Stimulated activated CD4-positive, alpha-beta T cell treated with anti-CD3 and anti-CD28 coated beads, TNF-alpha, amount 100 ng/mL, for 1 hour (primary cell): ENCODE measurements at places on chromosomes 5 and 9.

DNA sequence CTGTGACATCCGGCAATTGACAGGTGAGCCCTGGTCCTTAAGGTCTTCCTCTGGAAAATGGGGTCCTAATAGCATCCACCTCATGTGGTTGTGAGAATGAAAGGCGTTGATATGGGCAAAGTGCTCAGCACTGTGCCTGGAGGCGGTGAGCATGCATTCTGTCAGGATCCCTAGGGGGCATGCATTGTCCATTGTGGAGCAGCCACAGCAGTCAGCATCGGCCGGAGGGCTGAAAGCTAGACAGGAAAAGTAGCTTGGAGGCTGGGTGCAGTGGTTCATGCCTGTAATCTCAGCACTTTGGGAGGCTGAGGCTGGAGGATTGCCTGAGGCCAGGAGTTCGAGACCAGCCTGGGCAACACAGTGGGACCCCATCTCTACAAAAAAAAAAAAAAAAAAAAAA lies 122.2 kb downstream of the LHX2 start:
- no peak for DNase-seq

DNA sequence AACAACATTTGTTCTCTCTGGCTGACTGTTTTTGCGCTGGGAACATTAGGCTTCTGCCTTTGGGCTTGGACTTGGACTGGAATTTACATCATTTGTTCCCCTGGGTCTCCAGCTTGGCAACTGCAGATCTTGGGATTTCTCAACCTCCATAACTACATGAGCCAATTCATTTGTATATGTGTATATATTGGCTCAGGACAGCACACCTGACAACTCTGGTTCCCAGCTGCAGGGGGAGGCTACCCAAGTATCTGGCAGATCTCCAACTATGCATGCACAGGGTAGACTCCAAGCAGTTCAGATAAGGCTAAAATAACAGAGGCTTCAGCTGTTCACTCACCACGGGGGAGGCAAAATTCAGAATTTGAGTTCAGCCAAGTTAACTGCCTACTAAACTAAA lies 31.6 kb upstream of the F2RL1 start:
- no peak for DNase-seq

- no peak for DNase-seq
These were observed 96.4 kb downstream of the RFK start for GRCh38 chr9:76297721-76298239.

DNA sequence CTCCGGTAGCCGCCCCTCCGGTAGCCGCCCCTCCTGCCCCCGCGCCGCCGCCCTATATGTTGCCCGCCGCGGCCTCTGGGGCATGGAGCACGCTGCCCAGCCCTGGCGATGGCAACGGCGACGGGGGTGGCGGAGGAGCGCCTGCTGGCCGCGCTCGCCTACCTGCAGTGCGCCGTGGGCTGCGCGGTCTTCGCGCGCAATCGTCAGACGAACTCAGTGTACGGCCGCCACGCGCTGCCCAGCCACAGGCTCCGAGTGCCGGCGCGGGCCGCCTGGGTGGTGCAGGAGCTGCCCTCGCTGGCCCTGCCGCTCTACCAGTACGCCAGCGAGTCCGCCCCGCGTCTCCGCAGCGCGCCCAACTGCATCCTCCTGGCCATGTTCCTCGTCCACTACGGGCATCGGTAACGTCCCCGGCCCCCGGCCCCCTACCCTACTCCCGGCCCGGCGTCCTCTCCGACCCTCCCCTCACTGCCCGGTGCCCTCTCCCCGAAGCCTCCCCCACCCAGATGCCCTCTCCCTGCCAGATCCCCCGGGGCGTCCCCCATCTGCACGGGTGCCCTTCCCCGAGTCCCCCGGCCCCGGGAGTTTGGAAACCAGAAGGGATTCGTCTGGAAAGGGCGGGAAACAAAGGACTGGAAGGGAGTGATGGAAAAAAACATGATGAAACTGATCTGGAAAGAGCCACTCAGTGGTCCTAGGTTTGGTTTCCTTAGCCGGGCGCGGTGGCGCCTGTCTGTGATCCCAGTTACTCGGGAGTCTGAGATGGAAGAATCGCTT lies 417 bp downstream of the SRD5A1 start:
- DNase-seq, result no peak

DNA sequence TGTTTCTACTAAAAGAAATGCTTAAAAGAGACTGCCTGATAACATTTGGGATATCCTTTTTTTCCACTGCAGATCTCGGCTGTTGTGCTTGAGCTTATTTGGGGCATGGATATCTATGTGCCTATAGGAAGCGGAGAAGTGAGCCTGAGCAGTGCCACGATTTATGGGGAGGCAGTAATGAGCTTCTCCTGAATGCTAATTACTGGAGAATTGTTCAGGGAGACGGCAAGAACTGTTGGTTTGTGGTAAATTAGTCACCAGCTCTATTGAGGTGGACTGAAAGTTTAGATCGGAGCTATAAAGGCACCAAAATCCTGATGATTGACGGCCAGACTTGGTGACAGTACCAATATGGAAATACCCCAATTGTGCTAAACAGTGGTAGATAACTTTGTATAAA lies 186.5 kb downstream of the ARHGEF28 start:
- no peak for DNase-seq

GRCh38 chr9:105355781-105356180 lies 92.1 kb upstream of the FSD1L start:
- DNase-seq, result no peak

GRCh38 chr9:20624201-20625002 lies 2.1 kb upstream of the MLLT3 start:
- DNase-seq, result no peak

- no peak for DNase-seq
These were observed 1921.6 kb upstream of the WWC1 start for GRCh38 chr5:166369807-166370206.

DNA sequence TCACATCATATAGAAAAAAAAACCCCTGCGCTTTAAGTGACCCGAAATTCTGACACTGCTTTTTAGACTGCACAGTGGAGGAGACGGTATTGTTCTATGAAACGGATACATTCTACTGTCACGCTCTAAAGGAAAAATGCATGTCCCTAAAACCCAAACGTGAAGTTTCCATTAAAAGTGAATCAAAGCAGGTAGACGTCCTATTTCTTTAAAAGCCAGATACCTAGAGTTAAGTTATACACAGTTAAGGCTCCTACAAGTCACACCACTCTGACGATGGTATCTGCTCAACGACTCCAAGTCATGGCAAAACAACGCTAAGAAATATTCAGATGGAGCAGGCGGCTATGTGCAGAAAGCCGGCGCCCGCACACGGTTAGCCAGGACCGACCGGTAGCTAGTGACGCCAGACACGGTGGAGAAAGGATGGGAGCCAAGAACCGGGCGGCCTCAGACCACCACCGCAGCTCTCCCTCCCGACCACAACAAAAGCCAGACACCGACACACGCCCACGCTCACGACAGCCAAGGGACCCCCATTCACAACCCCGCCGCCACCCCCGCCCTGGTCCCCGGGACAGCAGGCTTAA lies 734 bp downstream of the SKP1 start:
- no peak for DNase-seq

- DNase-seq, result no peak
These were observed 103.6 kb upstream of the KLF9 start for GRCh38 chr9:70517926-70518610.

GRCh38 chr9:24333629-24334028 lies 212.1 kb downstream of the IZUMO3 start:
- DNase-seq, result no peak

DNA sequence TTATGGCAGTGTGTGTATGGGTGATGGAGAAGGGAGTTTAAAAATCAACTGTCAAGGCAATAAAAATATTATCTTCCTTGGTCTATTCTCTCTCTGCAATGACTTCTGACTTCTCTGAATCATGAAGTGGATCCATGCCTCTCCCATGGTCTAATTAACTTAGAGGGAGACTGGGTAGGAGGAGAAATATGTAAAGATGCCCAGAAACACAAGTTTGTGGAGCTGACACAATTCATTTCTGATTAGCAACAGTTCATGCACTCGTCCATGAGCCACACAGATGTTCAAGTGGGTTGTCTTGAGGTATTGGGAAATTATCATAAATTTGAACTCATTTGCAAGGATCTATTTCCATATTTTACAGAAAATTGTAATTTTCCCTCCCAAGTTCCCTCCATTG lies 38.1 kb downstream of the INSYN2B start:
- DNase-seq, result no peak

DNA sequence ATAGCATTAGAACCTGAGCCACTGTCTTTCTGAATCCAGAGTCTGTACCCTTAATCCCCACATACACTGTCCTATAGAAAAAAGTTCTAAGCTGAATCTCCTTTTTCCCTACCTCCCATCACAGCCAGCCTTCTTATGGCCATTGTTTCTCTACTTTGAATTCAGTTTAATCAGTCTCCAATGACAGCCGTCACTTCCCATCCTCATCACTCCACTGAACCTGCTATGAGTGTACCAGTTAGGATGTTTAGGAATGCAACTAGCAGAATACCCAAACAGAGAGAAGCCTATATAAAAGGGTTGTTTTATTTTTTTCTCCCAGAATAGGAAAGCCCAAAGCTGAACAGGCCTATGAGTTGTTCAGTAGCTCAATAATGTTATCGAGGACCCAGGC lies 220.4 kb upstream of the NREP start:
- DNase-seq, result no peak

DNA sequence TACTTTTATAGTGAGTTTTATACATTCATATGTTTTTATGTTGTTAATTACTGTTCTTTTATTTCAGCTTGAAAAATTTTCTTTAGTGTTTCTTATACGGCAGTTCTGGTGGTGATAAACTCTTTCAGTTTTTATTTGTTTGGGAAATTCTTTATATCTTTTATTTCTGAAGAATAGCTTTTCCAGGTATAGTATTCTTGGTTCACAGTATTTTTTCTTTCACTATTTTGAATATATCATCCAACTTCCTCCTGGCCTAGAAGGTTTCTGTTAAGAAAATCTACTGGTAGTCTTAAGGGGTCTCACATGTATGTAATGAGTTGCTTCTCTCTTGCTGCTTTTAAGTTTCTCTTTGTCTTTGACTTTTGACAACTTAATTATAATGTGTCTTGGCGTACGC lies 79.4 kb downstream of the NXNL2 start:
- DNase-seq, result no peak

DNA sequence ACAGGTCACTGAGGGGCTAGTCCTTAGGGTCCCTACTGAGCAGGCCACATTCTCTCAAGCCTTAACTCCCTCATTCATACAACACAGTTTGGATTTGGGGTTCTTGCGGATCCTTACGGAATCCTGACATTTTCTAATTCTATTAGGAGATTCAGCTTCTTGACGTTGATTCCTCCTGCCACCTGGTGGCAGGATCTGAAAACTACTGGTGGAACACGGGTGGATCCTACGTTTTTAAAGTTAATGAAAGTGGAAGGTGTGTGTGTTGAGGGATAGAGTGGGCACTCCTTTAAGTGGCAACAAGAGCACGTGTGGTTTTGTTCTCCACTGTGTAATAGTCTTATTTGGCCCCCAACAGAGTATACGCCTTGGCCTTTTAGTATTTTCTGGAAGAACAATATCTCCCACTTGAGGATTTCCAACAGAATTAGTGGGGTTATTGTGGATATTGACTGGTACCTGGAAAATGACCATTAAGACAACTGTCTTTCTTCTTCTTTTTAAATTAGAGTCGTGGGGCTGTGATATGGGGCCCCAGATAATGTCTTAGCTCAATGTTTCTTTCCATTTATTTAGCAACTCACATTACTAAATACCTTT lies 25.2 kb downstream of the SLC28A3 start:
- DNase-seq, result peak; percentile 36

- no peak for DNase-seq
These were observed 264.8 kb upstream of the KIF2A start for GRCh38 chr5:62041156-62041756.
